Body of pancreas (tissue), 4 donors: ENCODE measurements at places on chromosomes 4 and X.
A peak's percentile ranks its signal among the peaks of the same experiment; 100 is the strongest.

DNA sequence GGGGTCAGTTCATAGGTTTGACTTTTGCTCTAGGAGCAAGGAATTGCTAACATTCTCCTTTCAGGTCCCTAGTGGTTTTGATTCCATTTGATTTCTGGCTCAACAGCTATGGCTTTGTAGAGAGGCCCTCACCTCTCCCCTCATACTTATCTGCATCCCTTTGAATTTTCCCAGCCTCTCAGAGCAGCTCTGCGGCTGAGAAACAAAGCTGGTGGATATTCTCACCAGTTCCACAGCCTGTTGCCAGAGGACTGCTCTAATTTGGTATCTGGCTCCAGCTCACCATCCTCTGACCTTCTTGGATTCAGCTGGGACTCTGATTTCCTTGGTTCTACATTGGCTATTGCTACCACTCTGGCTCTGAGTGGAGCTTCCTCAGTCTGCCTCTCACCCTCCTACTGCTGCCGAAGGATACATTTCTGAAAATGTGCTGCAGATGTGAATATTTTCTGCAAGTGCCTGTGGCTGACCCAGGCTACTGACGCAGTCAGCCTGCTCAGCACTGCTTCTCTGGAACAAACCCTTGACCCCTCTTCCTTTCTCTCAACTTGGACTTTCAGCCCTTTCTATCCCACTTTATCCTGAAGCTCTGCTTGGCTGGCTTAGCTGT, 110.9 kb upstream of the ENPEP start:
- DNase-seq: no peak

- DNase-seq: peak; percentile 23
Observed at GRCh38 chrX:76127341-76127740, 45.5 kb upstream of the PBDC1 start.

GRCh38 chr4:1964971-1965370, 43.8 kb downstream of the NELFA start:
- no peak for DNase-seq

DNA sequence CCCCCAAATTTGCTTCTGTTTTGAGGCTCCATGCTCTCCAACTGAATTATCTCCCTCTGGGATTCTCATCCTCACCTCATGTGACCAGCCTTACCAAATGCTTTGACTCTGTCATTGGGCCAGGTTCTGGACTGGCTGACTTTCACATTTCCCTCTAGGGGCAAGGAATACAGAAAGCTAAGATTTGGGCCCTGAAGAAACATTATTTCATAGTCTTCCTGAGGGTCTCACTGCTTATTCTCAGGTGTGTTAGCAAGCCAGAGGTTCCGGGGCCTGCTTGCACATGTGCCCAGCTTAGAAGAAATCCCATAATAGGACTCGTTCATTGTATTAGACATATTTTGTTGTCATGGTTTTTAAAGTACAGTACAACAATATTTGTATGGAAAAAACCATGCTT, 62.6 kb upstream of the TEX13D start:
- DNase-seq: no peak

DNA sequence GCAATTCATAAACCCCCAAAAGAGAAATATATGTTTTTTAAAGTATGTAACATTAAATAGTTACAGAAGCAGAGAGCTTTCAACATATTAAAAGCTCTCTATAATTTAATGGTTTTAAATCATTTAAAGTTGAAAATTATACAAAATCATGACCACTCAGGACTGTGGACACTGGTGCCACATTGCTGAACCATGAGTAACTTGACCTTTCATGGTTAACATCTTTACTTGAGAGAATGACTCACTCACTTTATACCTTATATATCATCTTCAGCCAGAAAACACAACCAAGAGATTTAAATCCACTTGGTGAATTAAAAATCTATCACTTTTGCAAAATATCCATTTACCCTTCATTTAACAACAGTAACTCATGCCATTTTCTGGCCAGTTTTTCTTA, 584.3 kb upstream of the SMIM31 start:
- no peak for DNase-seq

GRCh38 chr4:7411896-7412553, 22.7 kb downstream of the PSAPL1 start:
- peak; percentile 6 for DNase-seq

DNA sequence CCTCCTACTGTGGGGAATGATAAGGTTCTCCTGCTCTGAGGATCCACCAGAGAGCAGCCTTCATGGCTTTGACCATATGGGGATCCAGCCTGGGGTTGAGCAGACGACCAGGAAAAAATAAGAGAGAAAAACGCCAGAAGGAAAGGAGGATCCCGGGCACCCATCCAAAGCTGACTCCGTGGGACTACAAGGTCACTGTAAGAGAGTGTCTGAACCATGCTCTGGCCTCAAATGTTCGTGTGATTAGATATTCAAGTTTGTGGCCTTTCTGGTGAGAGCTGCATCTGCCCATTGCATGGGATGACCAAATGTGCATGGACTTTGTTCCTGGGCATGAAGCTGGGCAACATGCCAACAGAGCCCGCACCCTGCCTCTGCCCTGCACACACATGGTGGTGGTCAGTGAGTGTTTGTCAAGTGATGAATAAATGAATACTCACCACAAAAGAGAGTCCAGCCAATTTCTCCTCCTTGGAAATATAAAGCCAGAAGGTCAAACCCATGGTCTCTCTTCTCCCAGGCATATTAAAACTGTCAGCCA, 346.0 kb upstream of the GATB start:
- no peak for DNase-seq
